ENCODE measurements at places on chromosomes 11 and 22. TPM values are rescaled to one million over a fixed set of nuclear protein-coding genes. Genes with fewer than 3 reads are reported as not detected.

Gene KCNK4
- 0.15 TPM for total RNA-seq

Gene BLID
- not detected for total RNA-seq

DNA sequence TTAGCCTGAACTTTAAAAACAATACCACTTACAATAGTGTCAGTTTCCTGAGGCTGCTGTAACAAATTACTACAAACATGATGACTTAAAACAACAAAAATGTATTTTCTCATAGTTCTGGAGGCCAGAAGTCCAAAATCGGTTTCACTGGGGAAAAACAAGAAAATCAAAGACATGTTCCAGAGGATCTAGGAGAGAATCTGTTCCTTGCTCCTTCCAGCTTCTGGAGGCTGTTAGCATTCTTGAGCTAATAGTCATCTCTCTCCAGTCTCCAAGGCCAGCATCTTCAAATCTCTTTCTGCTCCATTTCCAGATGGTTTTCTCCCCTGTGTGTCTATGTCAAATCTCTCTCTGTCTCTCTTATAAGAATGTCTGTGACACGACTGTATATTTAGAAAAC lies 67.6 kb upstream of the TEAD1 start:
- DNase-seq, result no peak

Gene DNAJB13
- total RNA-seq, result not detected

DNA sequence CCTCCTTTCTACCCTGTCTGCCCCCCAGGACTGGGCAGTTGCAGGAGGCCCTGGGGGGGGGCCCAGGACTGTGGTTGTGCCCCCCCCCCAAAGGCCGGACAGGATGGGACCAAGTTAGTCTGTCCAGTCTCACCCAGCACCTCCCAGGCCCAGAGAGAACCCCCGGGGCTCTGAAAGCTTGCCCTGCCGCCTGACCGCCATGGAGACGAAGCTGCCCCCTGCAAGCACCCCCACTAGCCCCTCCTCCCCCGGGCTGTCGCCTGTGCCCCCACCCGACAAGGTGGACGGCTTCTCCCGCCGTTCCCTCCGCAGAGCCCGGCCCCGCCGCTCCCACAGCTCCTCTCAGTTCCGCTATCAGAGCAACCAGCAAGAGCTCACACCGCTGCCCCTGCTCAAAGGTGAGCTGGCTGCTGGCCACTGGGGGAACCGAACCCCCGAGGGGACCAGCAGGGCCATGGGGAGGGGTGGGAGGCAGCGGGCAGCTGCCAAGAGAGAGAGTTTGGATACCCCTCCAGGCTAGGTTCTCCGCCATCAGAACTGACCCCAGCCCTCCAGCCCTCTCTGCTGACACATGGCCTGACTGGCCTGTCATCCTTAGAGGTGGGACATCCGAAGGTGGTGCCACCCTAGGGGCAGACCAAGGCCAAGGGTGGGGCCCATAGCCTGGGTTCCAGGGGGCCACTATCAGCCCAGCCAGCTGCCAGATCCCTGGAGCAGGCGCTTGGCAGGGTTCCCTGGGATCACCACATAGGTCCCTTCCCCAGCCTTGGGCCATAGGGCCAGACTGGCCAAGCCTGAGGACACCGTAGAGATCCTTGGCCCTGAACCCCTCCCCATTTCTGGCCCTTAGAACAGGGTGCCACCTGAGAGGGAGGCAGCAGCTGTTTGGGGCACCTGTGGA lies 1.3 kb downstream of the PPP2R5B start:
- DNase-seq, result no peak

Gene CSNK2A3
- 1.9 TPM for total RNA-seq

GRCh38 chr11:61951484-61952135 lies 1.5 kb downstream of the BEST1 start:
- DNase-seq, result no peak

DNA sequence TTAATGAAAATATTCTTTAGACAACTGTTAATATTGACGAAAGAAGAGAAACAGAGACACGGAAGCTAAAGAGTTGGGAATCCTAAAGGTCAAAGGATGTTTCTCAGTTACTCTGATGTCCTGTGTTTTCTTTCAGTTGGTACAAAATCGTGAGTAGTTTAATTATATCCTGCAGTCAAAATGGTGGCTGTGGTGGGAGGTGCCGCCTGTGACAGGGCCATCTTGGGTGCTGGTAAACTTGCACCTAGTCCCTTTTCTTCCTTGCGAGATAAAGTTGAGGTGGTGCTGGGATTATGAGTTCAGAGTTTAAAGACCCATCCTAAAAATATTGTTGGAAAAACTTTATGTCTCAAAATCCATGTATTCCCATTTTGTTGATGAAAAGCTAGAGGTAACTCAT lies 2.2 kb downstream of the CECR2 start:
- DNase-seq, result no peak

GRCh38 chr11:2166091-2166851 lies 5.3 kb upstream of the INS start:
- DNase-seq, result peak; percentile 42

- DNase-seq, result no peak
Measured at GRCh38 chr11:75277211-75277805, 36.7 kb downstream of the TPBGL start.

Gene APOBEC3A
- not detected for total RNA-seq

DNA sequence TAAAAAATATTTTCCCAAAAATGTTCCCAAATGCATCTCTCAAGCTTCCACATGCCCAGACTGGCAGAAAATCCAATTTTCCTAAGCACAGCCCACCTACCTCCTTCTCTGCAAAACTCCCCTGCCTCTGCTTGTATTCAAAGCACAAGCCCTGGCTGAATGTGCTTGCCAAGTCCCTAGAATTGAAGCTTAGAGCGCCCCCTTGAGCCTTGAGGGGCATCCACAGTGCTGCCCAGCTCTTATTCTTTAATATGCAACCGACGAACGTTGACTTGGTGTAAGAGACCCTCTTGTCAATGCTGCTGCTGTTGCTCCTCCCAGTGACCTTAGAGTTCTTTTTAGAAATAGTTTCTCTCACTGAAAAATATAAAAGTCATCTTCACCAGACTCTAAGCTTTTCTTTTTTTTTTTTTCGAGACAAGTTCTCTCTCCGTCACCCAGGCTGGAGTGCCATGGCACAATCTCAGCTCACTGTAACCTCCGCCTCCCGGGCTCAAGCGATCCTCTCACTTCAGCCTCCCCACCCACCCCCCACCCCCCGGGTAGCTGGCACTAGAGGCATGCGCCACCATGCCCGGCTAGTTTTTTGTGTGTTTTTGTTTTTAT lies 63.5 kb upstream of the CAPRIN1 start:
- DNase-seq, result peak; percentile 65

- no peak for DNase-seq
Measured at GRCh38 chr11:128095466-128095981, 491.8 kb downstream of the ETS1 start.

- DNase-seq, result no peak
Measured at GRCh38 chr11:15674756-15675155, 560.0 kb downstream of the INSC start.

DNA sequence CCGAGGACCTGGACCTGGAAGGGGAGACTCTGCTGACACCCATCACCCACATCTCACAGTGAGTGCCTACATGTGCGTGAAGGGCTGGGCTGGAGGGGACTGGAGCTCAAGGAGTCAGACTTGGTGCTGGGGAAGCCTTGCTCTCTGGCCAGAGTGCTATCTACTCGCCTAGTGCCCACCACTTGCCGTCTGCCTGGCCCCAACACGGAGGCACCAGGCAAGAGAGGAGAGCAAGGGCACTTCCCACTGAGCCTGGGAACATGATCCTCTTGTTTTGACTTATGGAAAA lies 37.8 kb downstream of the KCNQ1OT1 start:
- DNase-seq, result no peak

Gene ATM
- total RNA-seq, result 144 TPM

DNA sequence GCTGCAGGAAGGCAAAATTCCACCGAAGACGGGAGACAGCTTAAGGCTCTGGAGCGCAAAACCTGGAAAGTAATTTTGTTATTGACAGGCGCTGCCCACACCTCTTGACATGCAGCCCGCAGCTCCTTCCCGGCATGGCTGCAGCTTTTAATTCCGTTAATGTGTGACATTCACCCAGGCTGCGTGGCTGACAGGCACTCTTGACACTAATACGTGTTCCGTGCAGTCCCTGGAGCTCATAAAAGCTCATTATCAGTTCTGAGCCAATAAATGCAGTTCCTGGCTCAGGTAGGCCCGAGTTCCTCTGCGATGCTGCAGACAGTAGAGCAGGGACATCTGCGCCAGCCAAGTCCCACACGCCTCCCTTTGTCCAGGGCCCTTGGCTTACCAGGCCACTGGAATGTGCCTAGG lies 34.8 kb downstream of the TSPAN18 start:
- DNase-seq, result no peak

DNA sequence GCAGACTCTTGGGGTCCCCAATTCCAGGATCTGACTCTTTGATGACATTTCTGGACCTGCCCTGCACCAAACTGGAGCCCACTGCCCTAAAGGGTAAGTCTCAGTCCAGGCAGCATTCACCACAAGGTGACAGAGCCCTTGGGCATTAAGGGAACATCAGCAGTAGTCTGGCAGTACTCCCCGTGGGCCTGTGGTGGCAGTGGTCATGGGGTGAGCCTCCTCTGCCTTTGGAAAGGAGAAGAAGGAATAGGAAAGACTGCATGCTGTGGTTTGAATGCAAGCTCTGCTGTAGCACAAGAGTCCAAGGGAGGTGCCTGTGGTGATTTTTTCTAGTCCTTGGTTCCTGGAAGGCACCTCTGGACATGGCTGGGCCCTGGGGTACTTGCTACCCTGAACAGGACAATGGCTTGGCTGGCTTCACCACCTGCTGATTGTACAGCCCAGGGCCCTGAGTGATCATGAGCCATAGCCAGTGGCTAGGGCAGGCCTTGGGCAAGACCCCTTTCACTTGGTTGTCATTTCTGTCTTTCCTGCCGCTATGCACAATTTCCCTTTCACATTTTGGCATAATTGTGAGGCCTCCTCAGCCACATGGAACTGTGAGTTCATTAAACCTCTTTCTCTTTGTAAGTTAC lies 160.7 kb upstream of the GRIA4 start:
- DNase-seq, result no peak

Gene P2RX6
- total RNA-seq, result 0.23 TPM

DNA sequence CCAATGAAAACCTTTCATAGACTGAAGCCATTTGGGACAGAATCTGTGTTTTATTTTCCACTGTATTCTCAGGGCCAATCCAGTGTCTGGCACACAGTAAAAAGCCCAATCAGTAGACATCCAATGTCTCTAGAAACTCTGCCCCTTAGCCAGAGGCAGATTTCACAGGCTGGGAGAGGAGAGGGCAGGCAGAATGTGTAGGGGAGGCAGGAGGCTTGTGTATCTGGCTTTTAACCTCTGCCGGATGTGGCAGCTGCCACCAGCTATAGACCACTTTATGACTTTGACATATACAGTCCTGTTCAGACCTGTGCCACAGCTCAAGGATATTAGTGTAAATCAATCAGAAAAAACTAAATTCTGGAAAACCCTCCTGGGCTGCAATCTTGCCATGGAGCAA lies 4.4 kb downstream of the EXPH5 start:
- DNase-seq, result no peak

GRCh38 chr11:17280494-17281127 lies 4.1 kb downstream of the NUCB2 start:
- DNase-seq, result no peak

Gene OR4A16
- total RNA-seq, result not detected

DNA sequence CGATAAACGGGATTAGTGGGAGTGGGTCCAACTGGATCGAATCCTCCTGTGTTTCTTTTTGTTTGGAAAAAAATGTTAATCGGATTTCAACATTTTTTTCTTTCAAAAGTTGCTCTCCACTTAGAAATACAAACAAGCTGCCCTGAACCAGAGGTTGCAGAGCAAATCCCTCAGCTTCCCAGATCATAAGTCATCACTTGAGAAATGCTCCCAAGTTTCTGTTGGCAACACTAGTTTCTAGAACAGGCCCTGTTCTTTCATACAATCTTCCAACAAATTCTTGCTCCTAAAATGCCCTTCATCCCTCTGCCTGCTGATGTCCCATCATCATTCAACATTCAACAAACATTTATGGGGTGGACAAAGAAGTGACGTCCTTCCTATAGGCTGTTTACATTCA lies 1.3 kb upstream of the MLC1 start:
- DNase-seq, result no peak

DNA sequence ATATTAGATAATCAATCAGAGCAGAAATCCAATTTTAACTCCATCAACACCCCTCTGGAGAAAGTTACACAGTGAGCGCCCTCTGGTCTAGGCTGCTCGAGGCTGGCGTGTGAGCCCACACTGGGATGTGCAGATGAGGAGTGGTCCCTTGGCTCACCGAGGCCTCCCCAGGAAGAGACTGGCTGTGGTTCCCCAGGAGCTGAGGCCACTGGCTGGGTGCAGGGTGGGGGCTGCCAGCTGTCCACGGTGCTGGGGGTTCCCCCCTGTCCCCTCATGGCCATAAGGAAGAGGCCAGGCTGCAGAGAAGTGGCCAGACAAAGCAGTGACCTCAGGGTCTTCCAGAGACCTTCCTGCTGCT lies 750.7 kb downstream of the BRD1 start:
- DNase-seq, result no peak

DNA sequence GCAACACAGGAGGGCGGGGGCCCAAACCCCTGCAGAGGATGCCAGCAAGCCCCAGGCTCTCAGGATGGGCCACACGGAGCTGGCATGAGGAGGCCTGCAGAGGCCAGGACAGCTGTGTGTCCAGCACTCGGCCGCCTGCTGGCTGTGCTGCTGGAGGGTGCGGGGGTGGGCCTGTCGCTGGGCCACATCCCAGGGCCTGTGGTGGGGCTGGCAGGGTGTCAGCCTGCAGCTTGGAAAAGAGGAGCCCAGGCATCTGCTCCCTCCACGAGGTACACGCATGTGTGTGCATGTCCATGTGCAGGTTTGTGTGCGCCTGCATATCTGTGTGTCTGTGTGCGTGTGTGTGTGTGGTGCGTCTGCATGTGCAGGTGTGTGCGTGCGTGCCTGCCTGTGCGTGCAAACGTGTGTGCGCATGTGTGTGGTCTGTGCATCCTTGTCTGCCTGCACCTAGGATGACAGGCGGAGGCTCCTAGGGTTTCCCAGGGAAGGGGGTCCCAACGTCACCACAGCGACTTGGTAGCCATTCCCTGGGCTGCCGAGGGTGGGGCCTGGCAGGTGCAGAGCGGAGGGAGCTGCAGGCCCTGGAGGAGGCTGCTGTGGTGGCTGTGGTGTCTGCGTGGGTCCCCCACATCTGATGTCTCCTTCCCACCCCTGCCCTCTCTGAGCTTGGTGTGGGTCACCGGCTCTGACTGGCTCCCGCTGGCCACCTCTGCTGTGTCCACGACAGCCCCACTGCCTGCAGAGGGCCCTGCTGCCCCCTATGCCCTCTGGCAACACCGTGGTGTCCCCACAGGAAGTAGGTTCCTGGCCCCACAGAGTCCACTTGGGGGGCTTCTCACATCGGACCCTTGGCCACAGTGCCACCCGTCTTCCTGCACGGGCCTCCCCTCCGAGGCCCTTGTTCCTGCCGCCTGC lies 17.1 kb downstream of the BRSK2 start:
- no peak for DNase-seq

GRCh38 chr11:17460406-17460805 lies 16.2 kb downstream of the ABCC8 start:
- DNase-seq, result no peak

DNA sequence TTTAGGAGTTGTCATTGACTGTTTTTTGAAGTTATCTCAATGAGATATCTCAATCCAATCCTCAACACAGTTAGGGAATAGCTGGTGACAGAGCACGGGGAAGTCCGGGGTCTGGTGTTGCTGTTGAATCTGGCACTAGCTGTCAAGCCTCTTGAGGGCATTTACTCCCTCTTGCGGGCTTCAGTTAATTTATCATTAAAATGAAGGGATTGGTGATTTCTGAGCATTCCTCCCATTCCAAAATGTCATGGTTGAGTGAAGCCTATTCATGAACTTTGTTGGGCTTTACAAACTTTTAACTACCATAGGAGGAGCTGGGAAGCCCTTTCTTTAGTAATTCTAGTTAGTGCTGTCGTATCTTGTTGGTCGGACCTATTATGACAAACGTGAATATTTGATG lies 40.2 kb downstream of the UVRAG start:
- DNase-seq, result no peak

GRCh38 chr11:5153574-5154431 lies 754 bp downstream of the OR52A1 start:
- no peak for DNase-seq
